ENCODE measurements at places on chromosomes 7 and 10. TPM values are rescaled to one million over a fixed set of nuclear protein-coding genes. Genes with fewer than 3 reads are reported as not detected.

TUBB8 gene
- total RNA-seq = 0.67 TPM

AASS gene
- total RNA-seq = 34.2 TPM

DNA sequence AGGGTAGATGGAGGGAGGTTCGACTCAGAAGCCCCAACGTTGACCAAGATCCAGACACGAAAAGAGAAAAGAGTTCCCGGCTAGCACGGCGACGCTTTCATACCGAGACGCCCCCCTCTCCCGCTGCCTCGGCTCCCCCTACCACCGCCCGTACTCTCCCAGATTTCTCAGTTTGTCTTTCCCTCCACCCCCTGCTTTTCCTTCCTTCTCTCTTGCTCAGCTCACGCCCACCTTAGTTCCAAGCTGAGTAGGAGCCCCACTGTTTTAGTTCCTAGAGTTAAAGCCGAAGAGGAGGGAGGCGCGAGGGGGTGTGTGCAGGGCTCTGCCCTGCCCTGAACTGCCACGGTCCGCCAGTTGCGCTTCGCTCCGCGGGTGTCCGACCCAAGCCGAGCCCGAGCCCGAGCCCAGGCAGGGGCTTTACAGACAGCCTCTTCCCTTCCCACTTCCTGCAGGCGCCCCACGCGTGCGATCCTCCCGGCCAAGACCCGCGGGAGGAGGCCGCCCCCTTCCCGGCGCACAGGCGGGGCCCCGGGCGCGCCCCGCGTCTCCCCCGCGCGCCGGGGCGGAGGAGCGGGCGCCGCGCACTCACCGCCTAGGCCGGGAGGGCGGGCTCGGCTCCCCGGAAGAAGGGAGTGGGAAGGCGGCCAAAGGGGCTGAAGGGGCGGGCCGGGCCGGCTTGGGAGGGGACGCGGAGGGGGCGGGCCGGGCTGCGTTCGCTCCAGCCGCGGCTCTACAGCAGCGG lies at the start of gene EPHB6:
Gene EPHB6 (plus strand): TSS at position 705 of the 742 bp plus-strand sequence. CDS start 8,152 bp downstream, outside the sequence.
- peak within 1 kb of the TSS; percentile 90 for H3K27ac ChIP-seq
- H3K4me1 ChIP-seq = peaks cover 22% of the 10 kb centered on the region
- DNase-seq = peak; percentile 89
- no peaks in the 10 kb centered on the region for H3K36me3 ChIP-seq
- peaks cover 16% of the 10 kb centered on the region for H3K27me3 ChIP-seq

DNA sequence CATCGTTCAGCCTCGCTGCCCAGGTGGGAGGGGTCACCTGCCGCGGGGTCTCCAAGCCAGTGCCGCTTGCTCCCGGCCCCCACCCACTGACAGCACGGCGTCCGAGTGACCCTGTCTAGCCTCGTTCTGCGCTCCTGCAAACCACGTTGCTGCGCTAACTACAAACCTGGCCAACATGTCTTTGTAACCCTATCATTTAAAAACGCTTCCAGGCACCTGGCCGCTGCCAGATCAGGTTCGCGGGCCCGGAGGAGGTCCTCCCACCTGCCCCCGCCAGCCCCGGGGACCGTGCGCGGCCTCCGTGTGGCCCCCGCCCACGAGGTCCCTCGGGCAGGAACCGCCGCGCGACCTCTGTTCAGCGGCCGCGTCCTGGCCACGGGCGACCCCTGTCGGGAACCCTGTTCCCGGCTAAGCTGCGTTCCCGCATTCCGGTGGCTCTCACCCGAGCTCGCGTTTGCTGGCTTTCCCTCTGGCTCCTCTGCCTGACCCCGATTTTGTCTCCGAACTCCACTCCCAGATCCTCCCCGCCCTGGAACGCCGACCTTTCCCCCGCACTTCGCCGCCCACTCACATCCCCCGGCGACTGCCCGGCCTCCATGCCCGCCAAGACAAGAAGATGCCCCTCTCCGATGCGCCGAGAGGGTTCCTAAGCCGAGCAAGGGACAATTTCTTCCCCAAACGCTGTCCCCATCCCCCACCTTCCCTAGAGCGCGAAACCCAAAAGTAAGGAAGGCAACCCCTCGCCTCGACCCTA lies 2.4 kb downstream of the SFMBT2 start:
- H3K36me3 ChIP-seq = no peaks in the 10 kb centered on the region
- peaks cover 38% of the 10 kb centered on the region for H3K4me1 ChIP-seq
- no peak overlapping the region for H3K27ac ChIP-seq
- peak; percentile 66 for DNase-seq
- peaks cover 95% of the 10 kb centered on the region for H3K27me3 ChIP-seq

DNA sequence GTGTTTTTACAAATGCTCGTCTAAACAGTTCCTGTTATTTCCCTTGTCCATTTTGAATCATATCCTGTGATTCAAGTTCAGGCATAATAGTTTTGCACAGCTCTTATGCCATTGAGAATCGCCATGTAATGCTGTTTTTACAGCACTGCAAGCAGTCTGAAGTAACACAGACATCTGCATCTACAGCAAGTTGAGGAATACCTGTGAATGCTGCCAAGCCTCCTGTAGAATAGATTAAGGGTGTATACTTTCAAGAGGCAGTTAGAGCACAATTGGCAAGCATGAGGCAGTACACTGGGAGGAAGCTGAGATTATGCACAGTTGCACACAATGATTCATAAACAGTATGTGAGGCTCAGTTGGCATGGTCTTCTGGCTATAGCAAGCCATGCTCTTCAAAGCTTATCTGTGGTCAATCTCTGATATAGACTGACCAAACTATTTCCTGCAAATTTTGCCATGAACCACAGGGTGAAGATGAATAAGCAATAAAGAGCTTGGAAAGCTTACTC lies 121.9 kb upstream of the AKR1E2 start:
- DNase-seq = no peak
- peaks cover 3% of the 10 kb centered on the region for H3K4me1 ChIP-seq
- H3K27ac ChIP-seq = no peak overlapping the region
- no peaks in the 10 kb centered on the region for H3K36me3 ChIP-seq
- H3K4me3 ChIP-seq = no peak overlapping the region
- no peaks in the 10 kb centered on the region for H3K27me3 ChIP-seq

DNA sequence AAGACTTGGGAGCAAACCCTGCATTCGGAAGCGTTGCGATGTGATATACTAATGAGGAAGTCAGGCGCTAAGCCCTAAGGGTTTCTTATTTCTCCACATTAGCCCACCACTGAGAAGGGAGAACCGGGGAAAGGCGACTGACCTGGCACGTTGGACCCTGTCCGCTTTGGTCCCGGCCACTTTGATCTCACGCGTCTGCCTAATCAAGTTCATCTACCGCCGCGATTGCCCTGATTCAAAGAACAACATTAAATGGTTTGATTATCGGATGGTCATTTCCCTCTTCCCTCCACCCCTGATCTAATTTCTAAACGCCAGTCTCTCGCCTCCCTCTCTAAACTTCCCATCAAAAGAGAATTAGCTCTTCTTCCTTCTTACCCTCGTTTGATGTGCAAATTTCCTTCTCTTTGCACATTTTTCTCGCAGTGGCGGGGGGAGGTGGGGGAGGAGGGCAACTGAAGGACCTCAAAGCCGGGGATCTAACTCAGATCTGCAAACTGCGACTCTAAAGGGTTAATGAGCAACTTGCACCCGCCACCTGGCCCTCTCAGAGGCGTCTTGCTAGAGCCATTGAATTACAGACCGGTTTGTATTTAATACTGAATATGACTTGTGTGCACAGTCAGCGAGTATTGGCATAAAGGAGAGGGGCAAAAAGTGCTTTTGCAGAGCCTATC lies 687 bp upstream of the DKK1 start:
- no peaks in the 10 kb centered on the region for H3K36me3 ChIP-seq
- no peak overlapping the region for H3K27ac ChIP-seq
- peaks cover 31% of the 10 kb centered on the region for H3K4me1 ChIP-seq
- DNase-seq = no peak
- peak overlapping the region; percentile 80 for H3K4me3 ChIP-seq
- peaks cover 83% of the 10 kb centered on the region for H3K27me3 ChIP-seq

DNA sequence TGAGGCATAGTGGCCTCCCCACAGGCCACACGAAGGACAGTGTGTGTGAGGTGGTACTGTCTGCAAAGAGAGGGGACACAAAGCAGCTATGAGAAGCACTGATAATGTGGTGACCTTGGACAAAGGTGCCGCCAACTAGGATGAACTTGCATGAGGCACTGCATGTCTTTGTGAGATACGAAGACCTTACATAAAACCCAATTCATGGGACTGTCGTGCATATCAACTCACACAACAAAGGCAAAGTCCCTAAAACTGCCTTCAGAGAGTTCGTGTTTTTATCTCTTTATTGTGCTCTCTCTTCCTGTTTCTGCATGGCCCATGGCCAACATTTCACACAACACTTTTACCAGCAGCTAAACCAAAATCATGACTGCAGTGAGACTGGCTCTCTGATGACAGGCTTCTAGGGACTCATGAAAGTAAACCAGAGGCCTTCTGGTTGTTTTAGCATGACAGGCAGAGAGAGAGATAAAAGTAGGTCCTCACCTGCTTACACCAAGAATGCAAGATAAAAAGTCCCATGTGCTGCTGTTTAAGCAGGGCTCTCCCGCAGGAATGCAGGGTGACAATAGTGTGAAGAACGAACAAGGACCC lies 347.8 kb downstream of the ELMO1 start:
- H3K27ac ChIP-seq = peak overlapping the region; percentile 62
- DNase-seq = no peak
- no peak overlapping the region for H3K4me3 ChIP-seq

GRCh38 chr7:112414855-112415490 lies 35.3 kb upstream of the IFRD1 start:
- peaks cover 2% of the 10 kb centered on the region for H3K36me3 ChIP-seq
- no peak for DNase-seq
- no peaks in the 10 kb centered on the region for H3K27me3 ChIP-seq
- no peak overlapping the region for H3K27ac ChIP-seq
- H3K4me3 ChIP-seq = no peak overlapping the region

GRCh38 chr7:31458203-31458602 lies 55.7 kb upstream of the ITPRID1 start:
- no peak for DNase-seq
- H3K27ac ChIP-seq = no peak overlapping the region
- no peak overlapping the region for H3K4me3 ChIP-seq
- H3K27me3 ChIP-seq = peaks cover 15% of the 10 kb centered on the region

- no peak overlapping the region for H3K27ac ChIP-seq
- no peaks in the 10 kb centered on the region for H3K27me3 ChIP-seq
- H3K36me3 ChIP-seq = peaks cover 6% of the 10 kb centered on the region
Observed at GRCh38 chr7:127863082-127863481, 168.2 kb downstream of the LRRC4 start.

Data from mesothelial cell of epicardium (in vitro differentiated cells).